ENCODE measurements at places on chromosomes 7 and 10.

DNA sequence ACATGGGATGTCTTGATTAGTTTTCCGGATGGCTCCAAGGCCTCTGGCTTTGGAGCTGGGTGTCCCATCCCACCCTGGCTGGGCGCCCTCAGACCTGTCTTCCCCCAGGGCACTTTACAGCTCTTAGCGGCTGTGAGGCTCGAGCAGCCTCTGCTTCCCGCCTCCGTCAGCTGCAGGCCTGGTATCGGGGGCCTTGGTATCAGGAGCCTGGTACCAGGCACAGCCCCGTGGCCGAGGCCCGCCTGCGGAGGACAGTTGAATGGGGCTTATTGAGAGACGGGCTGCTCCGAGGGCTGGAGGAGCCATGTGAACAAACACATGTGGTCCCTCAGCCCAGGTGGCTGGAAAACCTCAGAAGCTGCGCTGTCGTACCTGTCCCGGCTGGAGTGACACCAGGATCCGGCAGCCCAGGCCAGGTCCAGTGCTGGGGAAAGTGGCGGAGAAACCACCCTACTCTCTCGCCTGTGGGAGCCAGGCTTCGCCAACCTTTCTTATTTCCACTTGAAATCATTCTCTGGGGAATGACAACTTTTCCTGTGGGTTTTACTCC lies 23.9 kb upstream of the AP5Z1 start:
- DNase-seq = no peak

- DNase-seq = no peak
These were observed 21.2 kb upstream of the BLOC1S2 start for GRCh38 chr10:100307684-100308083.

- DNase-seq = no peak
These were observed 30.3 kb downstream of the OAT start for GRCh38 chr10:124388476-124388822.

DNA sequence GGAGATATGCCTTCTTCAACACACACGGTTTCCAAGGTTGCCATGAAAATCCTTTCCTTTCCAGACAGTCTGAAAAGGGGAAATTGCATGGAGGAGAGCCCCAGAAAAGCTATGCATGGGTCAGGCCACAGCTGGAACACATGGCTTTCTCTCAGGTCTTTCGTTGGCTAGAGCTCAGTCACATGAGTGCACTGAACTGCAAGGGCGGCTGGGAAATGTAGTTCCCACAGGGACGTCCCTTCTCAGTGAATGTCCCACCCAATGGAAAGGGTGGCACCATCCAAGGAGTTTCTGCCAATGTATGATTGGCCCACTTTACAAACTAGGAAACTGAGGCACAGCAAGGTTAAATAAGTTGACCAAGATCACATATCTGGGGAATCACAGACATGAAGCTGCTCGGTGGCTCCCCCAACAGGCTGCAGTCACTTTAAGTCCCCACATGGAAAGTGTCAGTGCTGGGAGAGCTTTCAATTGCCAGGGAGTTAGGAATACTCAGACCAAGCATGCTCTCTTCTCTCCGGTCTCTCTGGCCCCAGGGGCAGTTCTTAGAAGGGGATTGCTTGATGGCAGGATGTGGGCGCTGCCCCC lies 571.3 kb downstream of the GLRX3 start:
- DNase-seq = no peak

- no peak for DNase-seq
These were observed 5.5 kb upstream of the IKZF1 start for GRCh38 chr7:50298811-50299562.

DNA sequence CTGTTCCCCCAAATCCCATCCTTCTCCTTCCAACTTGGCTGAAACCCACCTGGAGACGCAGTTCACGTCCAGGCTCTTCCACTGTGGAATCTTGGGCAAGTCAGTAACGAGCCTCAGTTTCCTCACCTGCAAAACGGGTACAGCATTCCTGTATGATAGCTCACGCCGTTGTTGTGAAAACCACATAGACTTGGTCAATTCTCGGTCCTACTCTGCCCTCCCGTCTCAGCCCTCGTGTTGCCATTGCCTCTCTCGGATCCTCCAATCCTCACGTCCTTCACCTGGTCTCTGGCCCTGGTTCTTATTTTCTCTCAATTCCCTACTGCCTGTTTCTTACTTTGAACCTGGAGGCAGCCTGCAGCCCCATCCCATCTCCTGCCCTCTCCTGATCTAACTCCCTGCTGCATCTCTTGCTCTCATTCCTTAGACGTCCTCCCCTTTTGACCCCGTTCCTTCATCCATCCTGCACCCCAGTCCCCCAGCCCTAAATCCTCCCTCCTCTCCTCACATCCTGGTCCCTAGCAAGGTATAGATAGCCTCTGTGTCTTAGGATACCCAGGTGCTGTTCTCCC lies 2.0 kb upstream of the MUC12 start:
- no peak for DNase-seq

DNA sequence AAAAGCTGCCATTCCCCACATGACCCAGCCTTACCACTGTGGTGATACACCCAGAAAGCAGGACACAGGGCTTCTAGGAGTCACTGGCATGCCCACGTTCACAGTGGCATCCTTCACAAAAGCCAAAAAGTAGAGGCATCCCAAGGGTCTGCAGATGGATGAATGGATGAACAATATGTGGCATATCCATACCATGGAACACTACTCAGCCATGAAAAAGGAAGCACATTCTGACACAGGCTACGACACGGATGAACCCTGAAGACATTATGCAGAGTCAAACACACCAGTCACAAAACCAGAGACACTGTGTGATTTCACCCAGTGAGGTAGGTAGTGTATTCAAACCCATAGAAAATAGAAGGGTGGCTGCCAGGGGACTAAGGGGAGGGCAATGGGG lies 104.7 kb upstream of the DDC start:
- no peak for DNase-seq

DNA sequence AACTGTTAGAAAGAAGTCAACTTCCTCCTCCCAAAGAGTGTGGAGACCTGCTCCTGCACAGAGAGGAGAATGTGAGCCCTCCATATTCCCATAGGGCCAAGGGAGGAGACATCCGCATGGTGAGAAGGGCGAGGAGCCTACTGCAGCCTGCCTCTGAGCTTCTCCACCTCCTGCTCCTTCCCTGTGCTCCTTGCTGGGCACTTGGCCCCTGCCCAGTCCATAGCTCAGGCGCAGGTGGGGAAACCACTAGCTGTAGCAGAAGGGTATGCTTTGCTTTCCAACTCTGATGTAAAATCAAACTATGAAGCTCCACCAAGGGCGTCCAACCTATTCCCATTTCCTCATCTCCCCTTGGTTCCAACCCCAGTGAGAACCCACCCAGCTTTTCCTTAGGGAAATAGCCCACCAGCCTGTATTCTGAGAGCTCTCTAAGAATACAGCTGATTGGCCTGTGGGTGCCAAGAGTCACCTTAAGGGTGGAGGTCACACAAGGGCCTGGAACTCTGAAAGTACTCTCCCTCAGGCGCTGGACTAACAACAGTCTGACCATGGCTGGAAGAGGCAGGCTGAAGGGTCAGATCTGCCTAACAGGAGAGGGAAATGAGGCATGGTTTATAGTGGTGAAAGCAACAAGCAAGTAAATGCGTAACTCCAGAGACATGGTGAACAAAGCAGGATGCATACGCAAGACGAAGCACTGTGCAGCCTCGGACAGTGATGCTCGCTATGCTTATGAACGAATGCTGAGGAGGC lies 13.9 kb downstream of the ZNF488 start:
- DNase-seq = peak; percentile 10

DNA sequence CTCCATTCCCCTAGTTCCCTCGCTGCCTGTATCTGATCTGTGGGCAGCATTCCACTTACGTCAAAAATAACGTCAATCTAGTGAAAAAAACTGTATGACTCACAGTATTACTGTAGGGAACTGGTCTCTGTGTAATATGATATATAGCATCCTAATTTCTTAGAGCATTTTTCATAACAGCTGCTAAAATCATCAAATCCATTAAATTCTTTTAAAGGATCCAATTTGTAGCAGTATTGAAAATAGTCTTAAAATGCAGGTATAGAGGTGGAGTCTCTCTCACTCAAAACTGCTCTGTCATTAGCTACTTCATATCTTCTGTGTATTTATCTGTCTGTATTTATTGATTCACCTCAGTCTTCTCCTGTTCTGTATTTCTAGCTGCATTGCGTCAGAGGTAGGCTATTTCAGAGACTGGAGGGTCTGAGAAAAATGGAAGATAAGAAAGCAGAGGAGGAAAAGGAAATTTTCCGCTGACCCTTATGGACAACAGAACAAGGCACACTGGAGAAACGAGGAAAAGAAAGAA lies 59.9 kb downstream of the PON1 start:
- no peak for DNase-seq

- DNase-seq = no peak
These were observed 84.5 kb upstream of the DYNC1I1 start for GRCh38 chr7:95687759-95688343.

DNA sequence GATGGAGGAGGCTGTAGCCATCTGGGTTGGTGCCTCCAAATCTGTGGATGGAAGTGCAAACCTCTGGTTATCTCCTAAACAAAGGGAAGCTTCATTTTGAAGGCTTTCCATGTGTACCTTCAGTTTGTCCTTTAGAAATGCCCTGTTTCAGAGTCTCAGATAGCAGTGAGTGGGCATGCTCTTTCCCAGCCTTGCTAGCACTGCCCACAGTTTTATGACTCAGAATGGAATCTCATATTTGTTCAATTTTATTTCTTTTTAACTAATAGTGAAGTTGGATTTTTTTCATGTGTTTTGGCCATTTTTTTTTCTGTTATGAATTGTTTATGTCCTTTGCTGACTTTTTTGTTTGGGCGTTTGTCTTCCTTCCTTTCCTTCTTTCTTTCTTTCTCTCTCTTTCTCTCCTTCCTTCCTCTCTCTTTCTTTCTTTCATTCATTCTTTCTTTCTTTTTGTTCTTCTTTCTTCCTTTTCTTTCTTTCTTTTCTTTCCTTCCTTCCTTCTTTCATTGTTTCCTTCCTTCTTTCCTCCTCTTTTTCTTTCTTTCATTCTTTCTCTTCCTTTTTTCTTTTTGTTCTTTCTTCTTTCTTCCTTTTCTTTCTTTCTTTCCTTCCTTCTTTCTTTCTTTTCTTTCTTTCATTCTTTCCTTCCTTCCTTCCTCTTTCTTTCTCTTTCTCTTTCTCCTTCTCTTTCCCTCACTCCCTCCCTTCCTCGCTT lies 25.6 kb downstream of the PRF1 start:
- no peak for DNase-seq

- DNase-seq = no peak
These were observed 8.3 kb upstream of the ARHGAP12 start for GRCh38 chr10:31936933-31937332.

- DNase-seq = no peak
These were observed 60.6 kb upstream of the LAMB1 start for GRCh38 chr7:108063520-108063933.

DNA sequence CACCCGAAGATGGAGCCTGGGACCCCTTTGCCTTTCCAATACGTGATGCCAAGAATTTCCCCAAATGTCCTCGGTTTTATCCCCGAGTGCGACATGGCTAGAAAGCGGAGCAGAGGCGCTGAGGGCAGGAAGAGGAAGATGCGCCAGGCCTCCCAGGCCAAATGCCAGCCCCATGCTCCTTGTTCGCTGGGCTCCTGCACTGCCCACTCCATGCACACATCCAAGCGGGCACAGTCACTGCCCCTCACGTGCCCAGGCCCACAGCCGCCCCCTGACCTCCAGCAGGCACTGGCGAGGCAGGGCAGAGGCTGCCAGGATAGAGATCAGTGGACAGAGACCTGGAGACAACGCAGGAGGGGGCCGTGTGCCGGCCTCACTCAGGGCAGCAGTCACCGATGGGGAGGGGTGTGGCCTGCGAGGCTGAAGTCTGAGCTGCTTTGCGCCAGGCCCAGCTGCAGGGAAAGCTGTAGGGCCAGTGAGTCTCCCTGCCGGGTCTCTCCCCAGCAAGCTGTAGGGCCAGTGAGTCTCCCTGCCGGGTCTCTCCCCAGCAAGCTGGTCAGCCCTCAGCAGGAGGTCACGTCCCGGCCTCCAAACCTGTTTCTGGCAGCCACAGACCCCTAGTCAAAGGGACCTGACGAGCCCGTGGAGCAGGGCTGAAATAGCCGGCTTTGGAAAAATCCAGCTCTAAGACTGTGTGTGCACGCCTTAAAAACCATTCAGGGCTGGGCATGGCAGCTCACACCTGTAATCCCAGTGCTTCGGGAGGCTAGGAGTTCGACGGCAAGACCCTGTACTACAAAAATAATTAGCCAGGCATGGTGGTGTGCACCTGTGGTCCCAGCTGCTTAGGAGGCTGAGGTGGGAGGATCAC lies 100.6 kb upstream of the DIP2C start:
- DNase-seq = peak; percentile 6

- no peak for DNase-seq
These were observed 7.1 kb upstream of the IL2RA start for GRCh38 chr10:6069081-6069931.
